Placental epithelial cell (primary cell): ENCODE measurements at places on chromosomes 13 and 19. TPM values are rescaled to one million over a fixed set of nuclear protein-coding genes. Genes with fewer than 3 reads are reported as not detected.

Gene GJB2
- total RNA-seq = not detected in 2 replicates

Gene DKKL1
- total RNA-seq = 0.39 TPM in 1 of 2 replicates, not detected in the other

Gene NHLRC3
- 11.8 and 19.2 TPM in 2 replicates for total RNA-seq

Gene SULT2A1
- total RNA-seq = not detected in 2 replicates

Gene APLP1
- total RNA-seq = 5.5 and 9.1 TPM in 2 replicates

Gene ZNF177
- 0.87 and 1.2 TPM in 2 replicates for total RNA-seq

Gene NLRP7
- total RNA-seq = 0.33 TPM in 1 of 2 replicates, not detected in the other

Gene TEX29
- total RNA-seq = 0.79 TPM in 1 of 2 replicates, not detected in the other

Gene ILF3
- total RNA-seq = 92.7 and 115 TPM in 2 replicates
